Stomach (tissue), 19 donors: ENCODE measurements at places on chromosomes 16 and 17. TPM values are rescaled to one million over a fixed set of nuclear protein-coding genes. Genes with fewer than 3 reads are reported as not detected.

CES3 gene
- 2.9 TPM for total RNA-seq

TMEM98 gene
- 143 TPM for total RNA-seq

CETP gene
- not detected for total RNA-seq

ST6GALNAC2 gene
- total RNA-seq, result 3.6 TPM

PTX4 gene
- total RNA-seq, result not detected

TP53TG3B gene
- total RNA-seq, result not detected

ABCC6 gene
- 95.6 TPM for total RNA-seq

CPHXL2 gene
- total RNA-seq, result not detected

- peaks cover 10% of the 10 kb centered on the region for H3K4me1 ChIP-seq
- H3K4me3 ChIP-seq, result no peak overlapping the region
- H3K27ac ChIP-seq, result no peak overlapping the region
Measured at GRCh38 chr17:47785538-47786123, 36.0 kb downstream of the OSBPL7 start.

DNA sequence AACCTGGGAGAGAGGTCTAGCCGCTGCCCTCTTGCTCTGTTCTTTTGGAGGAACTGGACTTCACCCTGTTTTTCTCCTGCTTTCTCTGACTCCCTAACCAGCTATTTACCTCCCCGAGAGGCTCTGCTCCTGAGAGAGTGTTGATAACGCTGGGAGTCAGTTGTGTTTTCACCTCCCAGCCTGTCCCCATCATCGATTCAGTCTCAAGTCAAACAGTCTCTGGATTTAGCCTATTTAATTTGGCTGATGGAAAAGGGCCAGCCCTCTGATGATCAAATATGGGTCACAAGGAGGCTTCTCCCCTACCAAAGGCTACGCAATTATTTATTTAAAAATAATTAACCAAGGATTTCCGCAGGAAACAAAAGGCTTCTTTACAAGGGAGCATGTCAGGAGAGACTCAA, 31.8 kb downstream of the HNF1B start:
- H3K27ac ChIP-seq, result peak overlapping the region; percentile 78
- no peak overlapping the region for H3K4me3 ChIP-seq
- peaks cover 50% of the 10 kb centered on the region for H3K4me1 ChIP-seq
- H3K27me3 ChIP-seq, result no peaks in the 10 kb centered on the region

GRCh38 chr16:11604783-11605563, 18.3 kb upstream of the LITAF start:
- H3K27ac ChIP-seq, result peak overlapping the region; percentile 52
- H3K4me3 ChIP-seq, result no peak overlapping the region
- no peaks in the 10 kb centered on the region for H3K4me1 ChIP-seq
- H3K36me3 ChIP-seq, result no peaks in the 10 kb centered on the region

GRCh38 chr17:70891306-70891705, 722.0 kb downstream of the KCNJ2 start:
- no peak overlapping the region for H3K27ac ChIP-seq
- no peaks in the 10 kb centered on the region for H3K4me1 ChIP-seq
- no peak for DNase-seq
- no peak overlapping the region for H3K4me3 ChIP-seq

DNA sequence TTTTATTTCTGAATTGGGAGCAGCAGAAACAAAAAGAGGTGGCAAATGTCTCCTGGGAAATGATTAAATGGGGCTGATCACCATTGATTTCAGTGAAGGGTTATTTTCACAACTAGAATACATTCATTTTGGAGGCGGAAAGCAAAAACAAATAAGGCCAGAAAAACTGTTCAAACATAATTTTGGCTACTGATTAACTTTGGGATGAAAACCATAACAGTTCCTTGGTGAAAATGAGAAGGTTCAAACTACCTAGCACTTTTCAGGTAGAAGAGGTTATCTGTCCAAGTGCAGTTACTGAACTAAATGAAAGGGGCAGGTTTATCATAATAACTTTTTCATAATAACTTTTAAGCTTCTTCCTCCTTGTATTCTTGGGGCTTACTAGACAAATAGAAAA, 718.5 kb downstream of the CDH11 start:
- H3K4me3 ChIP-seq, result no peak overlapping the region
- no peaks in the 10 kb centered on the region for H3K27me3 ChIP-seq
- H3K4me1 ChIP-seq, result no peaks in the 10 kb centered on the region
- H3K36me3 ChIP-seq, result no peaks in the 10 kb centered on the region
- DNase-seq, result no peak

DNA sequence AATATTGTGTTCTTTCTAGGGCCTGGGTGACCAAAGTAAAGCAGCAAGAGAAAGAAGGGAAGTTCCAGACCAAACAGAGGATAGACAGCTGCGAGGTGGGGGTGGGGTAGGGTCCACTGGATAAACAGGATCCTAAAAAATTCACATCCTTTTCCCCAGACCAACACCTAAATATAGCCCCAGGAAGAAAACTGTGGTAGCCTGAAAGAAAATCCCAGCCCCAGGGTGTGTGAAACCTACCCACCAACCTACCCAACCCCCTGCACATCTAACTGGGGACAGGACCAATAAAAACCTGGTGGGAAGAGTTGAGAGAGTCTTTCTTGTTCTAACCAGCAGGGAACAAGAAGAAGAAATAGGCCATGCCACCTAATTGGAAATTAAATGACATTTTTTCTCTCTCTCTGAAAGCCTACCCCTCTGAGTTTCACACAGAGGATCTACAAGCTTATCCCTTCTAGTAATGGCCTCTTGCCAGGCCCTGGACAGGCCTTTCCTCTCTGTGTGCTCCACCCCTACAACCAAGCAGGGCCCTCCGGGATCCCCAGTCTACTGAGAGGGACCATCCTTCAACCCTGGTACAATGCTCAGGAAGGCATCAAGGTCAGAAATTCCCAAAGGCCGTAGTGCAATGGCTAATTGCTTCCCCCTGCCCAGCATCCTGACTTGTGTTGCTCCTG, 12.0 kb downstream of the MYO18A start:
- no peak overlapping the region for H3K4me3 ChIP-seq
- H3K4me1 ChIP-seq, result peaks cover 37% of the 10 kb centered on the region
- H3K27me3 ChIP-seq, result no peaks in the 10 kb centered on the region
- DNase-seq, result peak; percentile 40
- no peak overlapping the region for H3K27ac ChIP-seq

- no peaks in the 10 kb centered on the region for H3K36me3 ChIP-seq
- no peak overlapping the region for H3K4me3 ChIP-seq
- DNase-seq, result no peak
- no peak overlapping the region for H3K27ac ChIP-seq
- no peaks in the 10 kb centered on the region for H3K4me1 ChIP-seq
Measured at GRCh38 chr17:48294020-48294805, 135.8 kb downstream of the SKAP1 start.

- no peaks in the 10 kb centered on the region for H3K4me1 ChIP-seq
- no peaks in the 10 kb centered on the region for H3K36me3 ChIP-seq
- no peak overlapping the region for H3K27ac ChIP-seq
- H3K4me3 ChIP-seq, result no peak overlapping the region
- DNase-seq, result no peak
Measured at GRCh38 chr16:82641336-82641984, 14.7 kb downstream of the CDH13 start.

- no peak overlapping the region for H3K27ac ChIP-seq
- H3K36me3 ChIP-seq, result peaks cover 66% of the 10 kb centered on the region
- DNase-seq, result no peak
- H3K4me3 ChIP-seq, result no peak overlapping the region
Measured at GRCh38 chr16:1766701-1767100, 4.6 kb downstream of the NME3 start.

DNA sequence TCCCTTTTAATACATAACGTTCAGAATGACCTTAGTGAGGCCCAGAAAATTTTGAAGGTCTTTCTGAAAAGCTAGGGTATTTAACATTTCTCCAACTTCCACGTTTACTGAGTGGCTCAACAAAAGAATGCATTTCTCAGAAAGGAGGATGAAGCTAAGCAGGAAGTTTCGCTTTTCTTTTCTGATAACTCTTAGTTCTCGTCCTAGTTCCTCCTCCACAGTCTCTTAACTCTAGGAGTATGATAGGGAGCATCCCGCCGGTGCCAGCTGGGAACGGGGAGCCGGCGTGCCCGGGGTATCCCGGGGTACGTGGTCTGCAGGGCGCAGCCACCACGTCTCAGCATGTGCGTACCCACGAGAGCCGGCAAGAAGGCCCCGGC, 363 bp downstream of the KARS1 start:
- peaks cover 45% of the 10 kb centered on the region for H3K4me1 ChIP-seq
- H3K4me3 ChIP-seq, result peak overlapping the region; percentile 80
- peak overlapping the region; percentile 94 for H3K27ac ChIP-seq
- peaks cover 31% of the 10 kb centered on the region for H3K36me3 ChIP-seq
- DNase-seq, result no peak

DNA sequence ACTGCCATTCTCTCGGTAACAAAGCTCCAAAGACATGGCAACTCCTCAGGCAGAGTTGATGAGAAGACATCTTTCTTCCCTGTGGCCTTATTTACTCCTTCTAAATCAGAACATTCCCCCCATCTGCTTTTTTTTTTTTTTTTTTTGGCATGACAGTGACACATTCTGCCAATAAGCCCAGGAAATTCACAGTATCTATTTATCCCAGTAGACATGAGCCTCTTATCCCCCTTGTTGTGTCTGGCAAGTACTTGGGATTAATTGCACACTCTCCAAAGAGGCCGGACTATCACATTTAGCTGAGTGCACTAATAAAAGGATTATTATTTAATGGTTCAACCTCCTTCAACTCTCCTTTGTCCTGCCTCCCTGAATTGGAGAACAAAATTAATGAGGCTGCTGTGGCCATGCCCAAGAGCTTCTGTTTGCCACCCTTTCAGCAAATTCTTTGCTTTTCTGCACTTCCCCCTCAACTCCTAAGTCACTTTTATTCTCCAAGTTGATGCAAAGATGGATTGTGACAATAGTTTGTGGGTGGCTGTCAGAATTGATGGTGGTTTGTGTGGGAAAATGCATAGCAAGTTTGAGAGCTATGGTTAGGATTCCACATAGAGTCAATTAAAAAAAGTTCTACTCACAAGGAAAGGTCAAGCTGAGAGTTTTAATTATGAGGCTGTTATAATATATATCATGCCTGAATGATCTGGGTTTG, 47.2 kb downstream of the GPR139 start:
- no peak for DNase-seq
- no peak overlapping the region for H3K4me3 ChIP-seq
- H3K27ac ChIP-seq, result no peak overlapping the region
- H3K36me3 ChIP-seq, result no peaks in the 10 kb centered on the region
- H3K27me3 ChIP-seq, result no peaks in the 10 kb centered on the region
- no peaks in the 10 kb centered on the region for H3K4me1 ChIP-seq

DNA sequence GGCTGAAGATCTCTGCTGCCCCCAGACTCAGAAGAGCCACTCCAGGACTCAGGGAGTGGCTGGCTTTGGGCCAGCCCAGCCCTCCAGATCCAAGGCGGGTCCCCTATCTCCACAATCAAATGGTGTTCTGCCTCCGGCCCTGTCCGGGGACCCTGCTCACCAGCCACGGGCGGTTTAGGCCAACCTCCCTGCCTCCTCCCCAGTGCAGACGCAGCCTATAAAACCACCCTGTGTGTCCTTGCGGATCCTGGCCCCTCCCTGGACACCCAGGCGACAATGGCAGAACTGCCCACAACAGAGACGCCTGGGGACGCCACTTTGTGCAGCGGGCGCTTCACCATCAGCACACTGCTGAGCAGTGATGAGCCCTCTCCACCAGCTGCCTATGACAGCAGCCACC, at the start of gene SLC12A3:
SLC12A3 (plus strand) TSS at position 248 of the 400 bp plus-strand sequence; CDS start at position 277, 29 bp downstream.
- no peak for DNase-seq
- no peak within 1 kb of the TSS for H3K27ac ChIP-seq
- no peaks in the 10 kb centered on the region for H3K36me3 ChIP-seq
- no peak within 1 kb of the TSS for H3K4me3 ChIP-seq
- H3K27me3 ChIP-seq, result no peaks in the 10 kb centered on the region

DNA sequence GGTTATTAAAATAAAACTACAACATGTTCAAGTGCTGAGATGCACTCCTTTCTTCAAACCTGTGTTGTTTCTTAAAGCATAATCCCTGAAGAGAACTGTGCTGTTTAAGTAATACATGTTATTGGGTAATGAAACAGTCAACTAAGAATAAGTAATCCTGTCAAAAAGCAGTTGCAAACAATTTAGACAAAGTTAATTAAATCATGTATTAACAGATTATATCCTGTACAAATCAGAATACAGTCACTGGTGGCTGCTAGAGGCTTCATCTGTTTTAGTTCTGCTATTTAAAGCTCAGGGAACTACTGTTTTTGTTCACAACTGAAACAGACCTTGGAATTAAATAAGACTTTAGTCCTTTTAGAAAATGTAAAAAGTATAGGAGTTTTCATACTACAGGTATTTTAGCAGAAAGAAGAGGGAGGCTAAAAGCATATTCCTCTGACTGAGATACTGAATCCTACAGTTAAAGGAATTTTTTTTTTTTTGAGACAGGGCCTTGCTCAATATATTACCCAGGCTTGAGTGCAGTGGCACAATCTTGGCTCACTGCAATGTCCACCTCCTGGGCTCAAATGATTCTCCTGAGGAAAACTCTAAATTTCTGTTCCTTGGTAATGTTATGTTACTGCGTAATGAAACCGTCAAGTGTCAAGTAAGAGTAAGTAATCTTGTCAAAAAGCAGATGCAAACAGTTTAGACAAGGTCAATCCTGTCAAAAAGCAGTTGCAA, 27.3 kb upstream of the ITGA2B start:
- no peak overlapping the region for H3K4me3 ChIP-seq
- no peaks in the 10 kb centered on the region for H3K27me3 ChIP-seq
- no peak overlapping the region for H3K27ac ChIP-seq
- H3K36me3 ChIP-seq, result peaks cover 8% of the 10 kb centered on the region
- DNase-seq, result no peak

DNA sequence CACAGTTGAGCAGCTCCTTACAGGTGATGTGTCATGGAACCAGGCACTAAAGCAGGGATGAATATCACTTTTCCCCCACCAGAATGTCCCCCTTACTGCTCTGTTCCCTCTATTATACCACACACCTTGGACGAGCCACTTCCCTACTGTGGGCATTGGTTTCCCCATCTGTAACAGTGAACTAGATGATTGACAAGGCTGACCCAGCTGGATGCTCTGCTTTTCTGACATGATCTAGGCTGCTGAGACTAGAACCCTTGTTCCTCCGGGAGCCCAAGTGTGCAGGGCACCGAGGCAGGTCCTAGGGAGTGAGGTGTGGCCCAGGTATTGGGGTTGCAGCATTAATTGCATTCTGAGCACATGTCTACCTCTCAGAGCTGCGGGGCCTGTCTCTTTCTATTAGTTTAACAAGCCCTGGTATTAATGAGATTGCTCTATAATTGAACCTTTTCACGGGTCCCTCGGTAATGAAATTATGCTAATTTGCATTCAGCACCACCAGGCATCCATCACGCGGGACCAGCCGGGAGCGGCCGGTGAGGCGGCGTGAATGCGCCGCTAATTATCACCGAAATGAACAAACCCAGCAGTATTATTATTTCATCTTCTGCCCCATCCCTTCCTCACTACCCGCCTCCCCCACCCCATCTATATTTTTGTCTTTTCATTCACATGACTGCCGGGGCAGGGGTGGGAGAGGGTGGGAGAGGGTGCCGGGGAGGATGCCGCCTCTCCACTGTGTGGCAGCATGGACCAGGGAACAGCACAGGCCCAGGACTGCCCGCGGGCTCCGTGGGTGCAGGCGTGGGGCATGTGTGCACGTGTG, 121.1 kb downstream of the CYLD start:
- H3K27me3 ChIP-seq, result no peaks in the 10 kb centered on the region
- no peak overlapping the region for H3K27ac ChIP-seq
- no peaks in the 10 kb centered on the region for H3K4me1 ChIP-seq
